ENCODE measurements at places on chromosomes 6 and 20. TPM values are rescaled to one million over a fixed set of nuclear protein-coding genes. Genes with fewer than 3 reads are reported as not detected.

Gene FAM83C
- total RNA-seq: not detected

Gene MUC22
- not detected for total RNA-seq

Gene C6orf58
- total RNA-seq: not detected

Gene PRPH2
- total RNA-seq: 0.53 TPM

Gene HLA-G
- total RNA-seq: not detected

Gene BTBD3
- 33.1 TPM for total RNA-seq

Gene PNLDC1
- 0.27 TPM for total RNA-seq

Gene TRAPPC3L
- 0.10 TPM for total RNA-seq

Gene LIN28B
- total RNA-seq: not detected

Gene ZNF391
- 0.27 TPM for total RNA-seq

Gene VSX1
- not detected for total RNA-seq

All from mammary microvascular endothelial cell (primary cell).